ENCODE measurements at places on chromosomes 2 and 18.

DNA sequence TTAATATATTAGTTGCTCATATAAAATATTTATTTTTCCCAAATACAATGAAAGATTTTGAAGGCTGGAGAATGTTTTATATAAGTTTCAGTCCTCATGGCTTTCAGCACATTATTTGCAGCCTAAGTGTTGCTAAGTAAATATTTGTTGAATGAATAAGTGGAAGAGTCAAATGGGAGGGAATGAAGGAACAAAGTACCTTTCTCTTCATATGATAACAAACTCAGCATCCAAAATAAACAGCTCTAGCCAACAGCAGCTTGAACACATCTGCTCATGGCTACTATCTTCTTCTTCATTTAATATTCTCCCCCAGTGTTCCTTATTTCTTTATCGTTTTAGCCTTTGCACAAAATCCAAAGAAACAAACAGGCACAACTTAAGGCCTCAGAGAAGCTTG is 385.2 kb upstream of the PIK3C3 start:
- DNase-seq: no peak

DNA sequence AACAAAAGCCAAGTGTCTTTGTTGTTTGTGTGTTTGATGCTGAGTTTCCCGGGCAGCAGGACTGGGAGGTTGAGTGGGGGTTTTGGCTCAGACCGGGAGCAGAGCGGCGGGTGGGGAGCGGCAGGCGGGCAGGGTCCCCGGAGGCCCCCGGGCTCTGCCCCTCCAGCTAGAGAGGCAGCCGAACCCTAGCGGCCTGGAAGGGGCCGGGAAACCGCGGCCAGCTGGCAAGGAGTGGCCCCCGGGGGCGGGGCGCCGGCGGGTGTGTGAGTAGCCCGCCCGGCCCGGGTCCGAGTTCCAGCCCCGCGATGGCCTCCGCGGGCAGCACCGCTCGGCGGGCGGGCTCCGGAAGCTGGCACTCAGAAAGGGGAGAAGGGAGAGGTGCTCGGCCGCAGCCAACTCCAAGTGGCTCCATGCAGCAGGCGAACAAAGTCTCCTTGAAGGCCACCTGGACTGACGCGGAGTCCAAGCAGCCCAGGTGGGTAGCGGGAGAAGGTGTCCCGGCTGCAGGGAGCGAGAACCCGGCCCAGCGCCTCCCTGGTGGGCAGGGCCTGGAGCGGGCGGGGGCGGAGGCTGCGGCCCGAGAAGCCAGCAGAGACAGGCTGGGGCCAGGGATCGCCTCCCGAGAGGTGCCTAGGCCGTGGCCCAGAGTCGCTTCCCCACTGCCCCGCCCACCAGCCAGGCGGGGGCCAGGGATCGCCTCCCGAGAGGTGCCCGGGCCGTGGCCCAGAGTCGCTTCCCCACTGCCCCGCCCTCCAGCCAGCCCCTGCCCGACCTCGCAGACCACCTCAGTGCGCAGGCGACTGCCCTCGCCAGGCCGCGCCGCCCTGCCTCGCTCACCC is at the start of gene ANKRD53:
ANKRD53 (plus strand) TSS at position 290 of the 839 bp plus-strand sequence; CDS start at position 306, 16 bp downstream.
- peak; percentile 22 for DNase-seq

DNA sequence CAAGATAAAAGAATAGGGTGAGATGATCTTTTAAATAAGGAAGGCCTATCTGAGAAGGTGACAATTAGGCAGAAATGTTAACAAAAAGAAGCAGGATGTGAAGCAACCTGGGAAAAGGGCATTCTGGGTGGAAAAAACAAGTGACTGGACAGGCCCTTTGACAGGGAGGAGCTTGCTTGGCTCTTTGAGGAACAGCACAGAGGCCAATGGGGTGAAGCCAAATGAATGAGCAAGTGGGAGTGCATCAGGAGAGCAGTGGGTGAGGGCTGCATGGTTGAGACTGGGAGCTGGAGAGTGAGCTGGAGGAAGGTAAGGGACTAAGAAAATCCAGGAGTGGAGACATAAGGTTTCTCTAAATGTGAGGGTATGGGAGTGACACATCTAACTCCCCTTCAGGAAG is 126.9 kb downstream of the TDRD15 start:
- DNase-seq: no peak

- DNase-seq: no peak
Observed at GRCh38 chr18:79596446-79597175, 83.0 kb upstream of the CTDP1 start.

DNA sequence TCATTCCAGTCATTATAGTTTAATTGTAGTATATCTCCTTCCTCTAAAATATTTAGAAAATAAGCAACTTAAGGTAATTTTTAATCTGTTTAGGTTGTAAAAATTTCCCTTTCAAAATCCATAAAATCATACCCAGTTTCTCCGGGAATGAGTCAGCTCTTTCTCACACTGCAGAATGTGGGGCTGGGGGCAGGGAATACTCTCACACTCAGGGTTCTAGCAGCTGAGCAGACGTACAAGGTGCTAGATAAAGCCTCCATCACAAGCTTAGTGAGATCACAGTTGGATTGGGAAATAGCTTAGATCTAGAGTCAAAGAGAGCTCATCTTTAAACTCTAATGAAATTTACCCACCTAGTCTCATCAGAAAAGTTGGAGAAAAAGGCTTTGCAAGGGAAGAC is 79.9 kb upstream of the FAM237A start:
- no peak for DNase-seq
